ENCODE measurements at places on chromosomes 16 and 17.

DNA sequence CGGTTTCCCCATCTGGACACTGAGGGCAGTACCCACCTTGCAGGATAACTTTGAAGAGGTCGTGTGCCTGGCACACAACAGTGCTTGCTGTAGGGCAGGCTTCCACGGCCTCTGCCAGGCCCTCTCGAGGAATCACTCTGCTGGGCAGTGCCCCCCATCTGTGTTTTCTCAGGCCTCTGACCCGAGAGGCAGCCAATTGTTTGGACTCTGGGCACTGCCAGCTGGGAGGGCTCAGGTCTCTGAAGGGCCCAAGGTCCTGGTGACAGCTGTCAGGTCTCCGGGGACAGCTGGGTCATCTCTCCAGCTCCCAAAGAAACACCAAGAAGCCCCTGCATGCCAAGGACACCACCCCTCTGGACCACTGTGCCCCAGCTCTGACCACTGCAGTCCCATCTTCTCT lies 1.0 kb upstream of the RAB26 start:
- H3K27ac ChIP-seq, result no peak overlapping the region
- peaks cover 14% of the 10 kb centered on the region for H3K36me3 ChIP-seq
- H3K4me3 ChIP-seq, result no peak overlapping the region
- no peaks in the 10 kb centered on the region for H3K27me3 ChIP-seq
- H3K4me1 ChIP-seq, result peaks cover 26% of the 10 kb centered on the region

- no peaks in the 10 kb centered on the region for H3K36me3 ChIP-seq
- H3K27me3 ChIP-seq, result peaks cover 6% of the 10 kb centered on the region
- no peak for DNase-seq
- peak overlapping the region; percentile 72 for H3K27ac ChIP-seq
Measured at GRCh38 chr17:79866791-79867518, 27.7 kb upstream of the CBX4 start.

DNA sequence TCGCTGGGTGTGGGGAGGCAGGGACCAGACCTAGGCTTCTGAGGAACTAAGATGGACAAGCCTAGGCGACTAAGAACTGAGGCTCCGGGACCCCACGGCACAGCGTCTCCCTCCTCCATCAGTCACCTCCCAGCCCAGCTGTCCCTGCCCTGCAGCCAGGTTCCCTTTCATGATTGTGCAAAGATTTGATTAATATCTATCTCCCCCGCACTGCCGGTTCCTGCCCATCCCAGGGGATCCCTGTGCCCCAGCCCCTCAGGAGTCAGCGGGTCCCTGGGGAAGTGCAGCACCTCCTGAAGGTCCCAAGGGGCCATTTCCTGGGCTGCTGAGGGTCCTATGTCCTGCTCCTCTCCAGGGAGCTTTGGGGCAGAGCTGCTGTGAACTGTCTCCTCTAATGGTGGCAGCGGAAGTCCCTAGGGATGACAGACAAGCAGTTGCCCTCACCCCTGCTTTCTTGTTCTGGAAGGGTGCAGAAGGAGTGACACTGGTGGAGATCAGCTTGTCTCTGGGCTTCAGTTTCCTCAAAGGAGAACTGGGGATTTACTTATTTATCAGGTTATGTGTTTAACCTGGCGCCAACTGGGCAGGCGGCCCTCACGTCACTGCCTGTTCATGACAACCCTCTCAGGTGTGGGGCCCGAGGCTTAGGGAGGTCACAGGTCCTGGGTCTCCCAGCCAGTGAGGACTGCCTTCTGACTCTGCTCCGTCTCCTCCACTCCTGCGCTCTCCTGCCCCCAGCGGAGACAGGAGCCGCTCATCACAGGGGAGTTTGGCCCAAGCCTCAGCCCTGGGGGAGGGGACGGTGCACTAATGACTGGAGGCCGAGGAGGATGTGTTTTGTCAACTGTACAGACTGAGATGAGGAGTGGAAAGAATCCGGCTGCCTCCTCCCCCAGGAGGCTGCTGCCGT lies 1.9 kb upstream of the C16orf74 start:
- no peak overlapping the region for H3K4me3 ChIP-seq
- DNase-seq, result no peak
- no peaks in the 10 kb centered on the region for H3K36me3 ChIP-seq
- H3K4me1 ChIP-seq, result peaks cover 14% of the 10 kb centered on the region

GRCh38 chr17:69678206-69678605 lies 263.7 kb downstream of the MAP2K6 start:
- no peak overlapping the region for H3K4me3 ChIP-seq
- peaks cover 1% of the 10 kb centered on the region for H3K27me3 ChIP-seq
- no peak for DNase-seq
- H3K4me1 ChIP-seq, result no peaks in the 10 kb centered on the region
- H3K36me3 ChIP-seq, result no peaks in the 10 kb centered on the region

DNA sequence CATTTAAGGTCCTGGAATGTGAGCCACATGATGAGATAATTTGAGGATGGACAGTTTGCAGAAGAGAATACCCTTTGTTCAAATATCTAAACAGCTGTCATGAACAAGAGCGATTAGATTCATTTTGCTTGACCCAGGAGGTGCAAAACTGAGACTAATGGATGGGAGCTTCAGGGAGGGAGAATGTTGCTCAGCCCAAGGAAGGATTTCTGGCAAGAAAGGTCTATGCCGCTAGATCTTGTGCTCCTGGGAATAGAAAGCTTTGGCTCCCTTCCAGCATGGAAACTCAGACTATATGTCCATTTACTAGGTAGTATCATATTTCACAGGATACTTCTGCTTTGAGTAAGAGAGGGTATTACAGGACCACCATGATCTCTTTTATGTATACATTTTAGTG lies 14.8 kb upstream of the CDH11 start:
- H3K4me1 ChIP-seq, result no peaks in the 10 kb centered on the region
- H3K27ac ChIP-seq, result no peak overlapping the region
- no peak overlapping the region for H3K4me3 ChIP-seq

GRCh38 chr17:17201907-17202306 lies 4.2 kb downstream of the PLD6 start:
- H3K4me3 ChIP-seq, result no peak overlapping the region
- H3K27ac ChIP-seq, result no peak overlapping the region
- peaks cover 31% of the 10 kb centered on the region for H3K4me1 ChIP-seq
- H3K27me3 ChIP-seq, result no peaks in the 10 kb centered on the region
- DNase-seq, result no peak

- no peaks in the 10 kb centered on the region for H3K4me1 ChIP-seq
- no peak for DNase-seq
- no peak overlapping the region for H3K27ac ChIP-seq
- H3K4me3 ChIP-seq, result no peak overlapping the region
Measured at GRCh38 chr17:51799981-51800380, 358.5 kb downstream of the CA10 start.

- H3K4me3 ChIP-seq, result no peak overlapping the region
- no peak overlapping the region for H3K27ac ChIP-seq
- no peak for DNase-seq
Measured at GRCh38 chr16:83793179-83793578, 14.6 kb upstream of the HSBP1 start.

DNA sequence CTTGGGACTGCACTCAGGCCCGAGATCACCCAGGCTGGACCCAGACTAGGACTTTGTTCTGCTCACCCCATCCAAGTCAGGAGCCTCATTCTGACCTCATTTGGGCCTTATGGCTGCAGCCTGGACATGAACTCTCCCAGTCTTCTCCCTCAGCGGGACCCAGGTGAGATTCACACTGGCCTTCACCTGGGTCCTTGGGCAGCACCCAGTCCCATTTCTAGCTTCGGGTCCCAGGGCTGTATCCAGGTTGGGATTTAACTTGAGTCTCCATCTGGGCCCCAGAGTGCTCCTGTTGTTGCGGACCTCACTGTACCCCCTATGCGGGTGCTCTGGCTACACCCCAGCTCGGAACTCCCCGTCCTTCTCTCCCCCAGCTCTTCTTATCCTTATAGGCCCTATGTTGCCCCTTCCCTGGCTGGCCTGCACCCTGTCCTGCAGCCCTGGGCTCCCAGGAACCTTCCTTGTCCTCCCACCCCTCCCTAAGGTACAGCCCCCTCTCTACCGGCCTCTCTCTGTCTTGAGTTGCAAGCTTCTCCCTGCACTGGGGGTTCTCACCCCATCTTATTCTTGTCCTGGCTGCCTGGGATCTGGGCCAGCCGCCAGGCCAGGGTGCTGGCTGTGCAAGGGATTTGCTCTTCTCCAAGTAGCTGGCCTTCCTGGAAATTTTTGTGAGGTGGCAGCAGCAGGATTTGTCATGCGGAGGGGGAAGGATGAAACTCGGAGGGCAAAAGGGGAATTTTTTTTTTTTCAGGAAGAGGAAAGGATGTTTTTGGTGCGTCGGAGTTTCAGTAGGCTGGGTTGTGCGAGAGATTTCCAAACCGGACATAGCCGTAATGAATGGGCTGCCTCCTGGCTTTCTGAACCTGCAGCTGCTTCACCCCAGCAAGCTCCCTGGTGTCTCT lies 904 bp downstream of the MAP2K3 start:
- H3K27me3 ChIP-seq, result no peaks in the 10 kb centered on the region
- H3K27ac ChIP-seq, result peak overlapping the region; percentile 94
- peak overlapping the region; percentile 90 for H3K4me3 ChIP-seq
- H3K4me1 ChIP-seq, result peaks cover 47% of the 10 kb centered on the region
- peak; percentile 29 for DNase-seq

DNA sequence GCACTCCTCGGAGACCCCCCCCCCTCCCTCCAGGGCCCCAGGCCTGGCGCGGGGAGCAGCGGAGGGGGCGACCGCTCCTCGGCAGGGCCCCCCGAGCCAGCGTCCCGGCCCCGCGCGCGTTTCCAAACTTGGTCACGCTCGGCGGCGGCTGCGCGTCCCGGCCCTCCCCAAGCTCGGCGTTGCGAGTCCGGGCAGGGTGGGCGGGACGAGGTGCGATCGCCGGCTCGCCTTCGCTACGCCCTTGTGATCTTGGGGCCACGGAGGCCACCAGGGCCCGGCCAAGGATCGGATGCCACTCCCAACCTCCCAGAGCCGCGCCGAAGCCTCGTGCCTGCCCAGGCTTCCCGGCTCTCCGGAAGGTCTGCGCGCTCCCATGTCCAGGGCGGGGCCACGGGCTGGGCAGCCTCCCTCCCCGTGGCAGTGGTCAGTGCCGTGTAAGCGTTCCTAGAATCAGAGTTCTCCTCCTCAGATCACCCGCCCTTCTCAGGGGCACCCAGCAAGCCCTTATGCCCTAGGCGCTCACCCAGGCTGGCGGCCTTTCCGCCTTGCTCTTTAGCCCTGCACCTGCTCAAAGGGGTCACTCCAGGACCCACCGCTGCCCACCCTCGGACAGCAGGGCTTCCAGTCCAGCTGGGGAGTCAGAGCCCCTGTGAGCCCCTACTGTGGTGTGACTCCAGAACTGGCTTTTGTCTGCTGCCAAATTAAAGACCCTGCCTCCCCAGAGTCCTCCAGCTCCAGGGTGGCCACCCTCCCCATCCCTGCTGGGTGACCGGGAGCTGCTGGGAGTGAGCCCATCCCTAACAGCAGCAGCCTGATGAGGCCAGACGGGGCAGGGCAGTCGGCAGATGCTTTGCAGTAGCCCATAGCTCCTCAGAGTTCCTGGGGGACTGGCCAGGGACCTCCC lies 12.2 kb upstream of the MRPS23 start:
- peaks cover 43% of the 10 kb centered on the region for H3K27me3 ChIP-seq
- H3K36me3 ChIP-seq, result no peaks in the 10 kb centered on the region
- no peak for DNase-seq
- H3K4me1 ChIP-seq, result peaks cover 12% of the 10 kb centered on the region
- no peak overlapping the region for H3K27ac ChIP-seq

- H3K27me3 ChIP-seq, result peaks cover 15% of the 10 kb centered on the region
- no peaks in the 10 kb centered on the region for H3K4me1 ChIP-seq
- H3K36me3 ChIP-seq, result no peaks in the 10 kb centered on the region
- no peak overlapping the region for H3K27ac ChIP-seq
Measured at GRCh38 chr17:31824766-31825360, 34.2 kb downstream of the COPRS start.

DNA sequence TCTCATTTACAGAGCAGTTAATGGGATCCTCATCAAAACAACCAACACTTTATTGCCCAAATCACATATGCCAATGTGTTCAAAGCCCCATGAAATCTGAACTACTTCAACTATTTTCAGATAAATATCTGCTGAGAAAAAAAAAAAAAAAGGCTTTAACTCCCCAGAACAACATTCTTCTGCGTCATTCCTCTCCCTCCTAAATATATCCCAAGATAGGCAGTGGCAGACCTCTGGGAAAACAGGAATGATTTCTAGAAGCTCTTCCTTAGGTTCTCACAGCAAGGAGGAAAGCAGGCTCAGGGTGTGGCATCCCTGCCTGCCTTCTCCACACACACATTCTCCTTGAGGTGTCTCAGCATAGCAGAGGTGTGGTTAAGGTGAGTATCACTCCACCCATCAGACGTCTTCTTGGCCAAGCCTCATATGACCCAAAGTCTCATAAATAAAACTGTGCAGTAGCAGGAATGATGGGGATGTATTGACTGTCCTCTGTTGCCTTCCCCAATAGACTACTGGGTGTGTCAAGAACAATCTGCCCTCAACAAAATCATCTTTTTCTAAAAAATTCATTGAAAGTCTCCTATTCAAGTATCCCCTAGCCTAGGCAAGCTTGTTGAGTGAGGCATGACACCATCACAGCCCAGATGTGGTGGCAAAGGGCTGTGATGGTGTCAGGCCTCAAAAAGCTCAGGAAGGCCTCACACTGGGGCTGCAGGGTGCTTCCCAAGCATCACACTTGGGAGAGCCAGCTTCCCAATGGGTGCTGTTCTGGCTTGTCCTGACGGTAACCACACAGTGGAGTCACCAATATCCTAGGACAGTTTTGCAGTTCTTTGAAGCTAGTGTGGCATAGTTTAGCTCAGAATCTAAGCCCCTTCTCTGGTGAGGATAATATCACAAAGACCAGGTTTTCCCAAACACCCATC lies 135.4 kb upstream of the SOX9 start:
- no peaks in the 10 kb centered on the region for H3K36me3 ChIP-seq
- no peak overlapping the region for H3K27ac ChIP-seq
- H3K4me3 ChIP-seq, result no peak overlapping the region

DNA sequence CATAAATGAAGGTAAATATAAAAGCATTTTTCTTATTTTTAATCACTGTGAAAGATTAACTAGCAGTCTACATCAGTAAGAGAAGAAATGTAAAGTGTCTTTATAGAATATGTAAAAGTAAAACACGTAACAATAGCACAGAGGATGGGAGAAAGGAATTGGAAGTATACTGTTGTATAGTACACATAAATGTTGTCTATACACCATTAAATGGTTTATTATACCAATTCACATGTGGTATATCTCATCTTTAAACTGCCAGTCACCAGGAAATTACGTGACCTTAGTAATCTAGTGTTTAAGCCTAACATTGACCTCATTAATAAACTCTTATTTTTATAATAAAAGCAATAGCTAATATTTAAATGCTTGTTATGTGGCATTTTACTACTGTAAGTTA lies 87.4 kb downstream of the USP32 start:
- DNase-seq, result no peak
- H3K27ac ChIP-seq, result no peak overlapping the region
- H3K4me3 ChIP-seq, result no peak overlapping the region
- H3K27me3 ChIP-seq, result no peaks in the 10 kb centered on the region
- peaks cover 18% of the 10 kb centered on the region for H3K4me1 ChIP-seq
- peaks cover 17% of the 10 kb centered on the region for H3K36me3 ChIP-seq

GRCh38 chr16:57609541-57610401 lies 18.7 kb upstream of the ADGRG1 start:
- peaks cover 76% of the 10 kb centered on the region for H3K4me1 ChIP-seq
- H3K27me3 ChIP-seq, result no peaks in the 10 kb centered on the region
- H3K4me3 ChIP-seq, result peak overlapping the region; percentile 66
- peak overlapping the region; percentile 96 for H3K27ac ChIP-seq

GRCh38 chr16:3983081-3983520 lies 102.6 kb upstream of the CREBBP start:
- H3K27ac ChIP-seq, result no peak overlapping the region
- peaks cover 4% of the 10 kb centered on the region for H3K4me1 ChIP-seq
